ENCODE measurements at places on chromosomes 3 and 15.

GRCh38 chr15:99108993-99109392, 4.1 kb downstream of the SYNM start:
- no peak for DNase-seq

- no peak for DNase-seq
These were observed 36.6 kb upstream of the SLC22A13 start for GRCh38 chr3:38229036-38229435.

DNA sequence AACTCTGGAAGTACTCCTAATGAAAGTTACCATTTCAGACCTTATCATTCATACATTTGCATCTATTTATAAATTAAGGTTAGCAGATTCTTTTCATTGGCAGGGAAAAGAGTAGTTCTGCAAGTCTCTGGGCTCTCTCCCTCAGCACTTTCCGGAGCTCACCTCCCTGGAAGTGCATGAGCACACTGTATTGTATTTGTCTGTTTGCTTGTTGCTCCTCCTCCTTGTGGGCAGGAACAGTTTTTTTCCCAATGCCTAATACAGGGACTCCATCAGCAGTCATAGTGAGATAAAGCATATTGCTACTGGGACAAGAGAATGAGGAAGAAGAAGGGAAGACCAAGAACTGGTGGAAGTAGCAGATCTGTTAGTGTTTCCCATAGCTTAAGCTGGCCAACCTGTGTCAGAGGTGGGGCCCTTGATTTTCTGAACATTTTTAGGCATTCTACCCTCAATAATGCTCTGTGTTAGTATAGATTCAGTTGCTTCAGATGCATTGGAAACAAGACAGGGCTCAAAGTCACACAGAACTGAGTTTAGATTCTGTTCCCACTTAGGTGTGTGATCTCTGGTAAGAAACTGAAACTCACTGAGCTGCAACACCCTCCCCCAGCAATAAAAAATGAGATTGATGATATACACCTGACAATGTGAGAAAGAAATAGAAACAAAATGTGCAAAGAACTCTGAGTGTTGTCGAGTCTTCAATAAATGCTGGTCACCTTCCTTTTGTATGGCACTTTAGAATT, 407.8 kb downstream of the TUSC7 start:
- no peak for DNase-seq

DNA sequence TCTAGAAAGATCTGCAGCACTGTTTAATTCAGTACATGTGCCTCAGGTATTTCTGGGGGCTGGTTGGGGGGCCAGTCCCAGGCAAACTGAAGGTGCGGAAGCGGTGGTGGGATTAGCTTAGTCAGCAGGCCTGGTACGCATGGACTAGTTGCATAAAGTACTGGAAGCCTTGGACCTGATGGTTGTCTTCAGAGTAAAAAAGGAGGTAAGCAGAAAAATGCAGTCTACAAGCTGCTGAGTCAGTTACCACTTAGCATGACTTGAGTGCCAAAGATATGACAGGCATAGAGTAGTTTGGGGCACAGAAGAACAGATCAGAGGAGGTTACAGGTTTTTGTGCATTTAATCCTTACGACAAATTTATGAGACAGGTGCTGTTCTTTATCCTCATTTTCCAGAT, 19.9 kb upstream of the GOLGA8J start:
- DNase-seq: no peak

DNA sequence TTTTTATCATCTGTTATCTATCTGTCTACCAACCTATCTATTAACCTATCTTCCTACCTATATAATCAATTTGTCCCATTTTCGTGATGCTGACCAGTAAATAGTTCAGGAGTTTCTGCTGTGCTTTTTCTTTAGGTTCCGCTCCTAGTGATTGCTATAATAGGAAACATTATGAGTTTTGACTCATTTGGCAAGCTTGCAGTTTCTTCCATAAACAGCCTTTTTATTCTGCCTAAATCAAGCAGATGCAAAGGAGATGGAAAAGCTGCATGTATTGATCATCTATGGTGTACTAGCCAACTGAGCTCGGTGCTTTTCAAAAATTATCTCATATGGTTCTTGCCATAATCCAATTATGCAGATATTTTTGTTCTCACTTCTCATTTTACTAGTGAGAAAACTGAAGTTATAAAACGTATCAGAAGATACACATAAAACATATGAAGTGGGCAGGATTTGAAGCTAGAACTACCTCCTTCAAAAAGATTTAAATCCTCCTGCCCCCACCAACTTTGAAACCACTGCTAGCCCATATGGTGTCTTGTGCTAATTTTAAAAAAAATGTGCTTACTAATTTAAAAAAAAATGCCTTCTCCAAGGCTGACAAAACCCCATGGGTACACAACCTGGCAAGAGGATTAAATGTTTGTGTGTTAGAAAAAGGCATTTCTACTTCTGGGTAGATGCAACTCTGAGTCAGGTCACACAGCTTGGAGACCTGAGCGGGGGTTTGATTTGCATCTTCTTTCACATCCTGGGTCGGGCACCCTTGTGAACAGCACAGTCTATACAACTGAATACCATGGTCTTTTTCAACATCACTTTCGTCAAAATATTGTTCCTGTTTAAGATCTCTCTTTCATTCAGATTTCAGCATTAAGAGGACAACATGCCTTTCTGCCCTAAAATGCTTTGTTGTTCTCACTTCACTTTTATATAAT, 267.0 kb downstream of the CHL1 start:
- no peak for DNase-seq

- DNase-seq: no peak
These were observed 2.1 kb upstream of the GABRA5 start for GRCh38 chr15:26864664-26865191.

DNA sequence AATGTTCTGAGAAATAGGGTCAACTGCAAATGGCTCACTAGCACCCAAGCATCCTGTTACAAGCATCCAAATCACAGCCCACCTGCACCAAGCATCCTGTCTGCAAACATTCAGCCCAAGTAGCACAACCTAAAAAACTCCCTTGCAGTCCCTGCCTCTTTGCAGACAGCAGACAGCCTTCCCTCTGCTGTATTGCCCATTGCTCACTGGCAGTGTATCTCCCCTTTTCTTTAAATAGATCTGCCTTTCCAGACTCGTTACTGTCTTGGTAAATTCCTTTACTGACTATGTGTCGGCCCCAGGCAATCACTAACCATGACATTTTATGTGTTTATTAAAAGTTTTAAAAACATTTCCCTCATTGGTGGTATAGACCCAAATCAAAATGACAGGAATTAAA, 155.4 kb downstream of the ADAMTSL3 start:
- no peak for DNase-seq

GRCh38 chr3:78726545-78726944, 1041.3 kb downstream of the ROBO1 start:
- no peak for DNase-seq

DNA sequence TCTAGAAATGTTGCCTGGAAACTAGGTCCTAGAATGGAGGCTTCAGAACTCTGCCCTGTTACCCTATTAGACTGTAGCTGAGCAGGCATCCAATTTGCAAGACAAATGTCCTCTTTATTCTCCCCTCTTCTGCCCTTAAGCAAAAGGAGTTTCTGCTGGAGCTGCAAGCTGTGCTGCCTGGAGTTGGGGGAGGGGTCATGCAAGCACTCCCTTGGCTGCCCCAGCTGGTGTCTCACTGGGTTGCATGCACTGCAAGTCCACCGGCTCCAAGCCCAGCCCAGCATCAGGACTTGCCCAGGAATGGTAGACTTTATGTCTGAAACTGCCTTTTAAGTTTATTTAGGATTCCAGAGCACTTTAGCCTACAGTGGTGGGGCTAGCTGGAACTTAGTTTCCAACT, 15.7 kb upstream of the RBP2 start:
- DNase-seq: no peak

GRCh38 chr15:36067483-36068274, 511.7 kb upstream of the CDIN1 start:
- no peak for DNase-seq

GRCh38 chr3:171711461-171712170, 98.7 kb downstream of the PLD1 start:
- DNase-seq: no peak

DNA sequence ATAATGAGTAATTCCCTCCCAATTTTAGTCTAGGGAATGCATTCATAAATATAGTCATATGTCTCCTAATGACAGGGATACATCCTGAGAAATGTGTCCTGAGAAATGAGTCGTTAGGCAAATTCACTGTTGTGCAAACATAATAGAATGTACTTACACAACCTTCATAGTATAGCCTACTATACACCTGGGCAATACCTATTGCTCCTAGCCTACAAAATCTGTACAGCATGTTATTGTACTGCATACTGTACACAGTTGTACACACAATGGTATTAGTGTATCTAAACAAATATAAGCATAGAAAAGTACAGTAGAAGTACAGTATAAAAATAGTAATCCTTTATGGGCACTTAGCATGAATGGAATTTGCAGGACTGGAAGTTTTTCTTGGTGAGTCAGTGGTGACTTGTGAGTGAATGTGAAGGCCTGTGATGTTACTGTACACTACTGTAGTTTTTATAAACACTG, 6.6 kb downstream of the DTWD1 start:
- DNase-seq: no peak

DNA sequence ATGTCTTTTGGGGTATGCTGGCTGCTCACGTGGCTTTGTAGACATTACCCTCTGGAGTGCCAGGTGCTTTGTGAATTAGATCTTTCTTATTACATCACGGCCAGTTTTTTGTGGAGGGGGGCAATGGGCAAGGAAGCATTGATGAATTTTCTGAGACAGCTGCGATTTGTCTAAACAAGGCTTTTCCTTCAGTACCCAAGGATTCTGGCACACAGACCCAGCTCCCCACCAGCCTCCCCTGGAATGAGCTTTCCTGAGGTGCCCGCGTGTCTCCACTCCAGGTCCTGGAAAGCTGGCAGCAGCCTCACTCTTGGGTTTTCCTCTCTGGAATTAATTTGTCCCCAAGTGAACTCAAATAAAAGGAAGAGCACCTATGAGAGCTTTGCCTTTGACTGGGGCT, 157.6 kb upstream of the CTDSPL start:
- DNase-seq: no peak

DNA sequence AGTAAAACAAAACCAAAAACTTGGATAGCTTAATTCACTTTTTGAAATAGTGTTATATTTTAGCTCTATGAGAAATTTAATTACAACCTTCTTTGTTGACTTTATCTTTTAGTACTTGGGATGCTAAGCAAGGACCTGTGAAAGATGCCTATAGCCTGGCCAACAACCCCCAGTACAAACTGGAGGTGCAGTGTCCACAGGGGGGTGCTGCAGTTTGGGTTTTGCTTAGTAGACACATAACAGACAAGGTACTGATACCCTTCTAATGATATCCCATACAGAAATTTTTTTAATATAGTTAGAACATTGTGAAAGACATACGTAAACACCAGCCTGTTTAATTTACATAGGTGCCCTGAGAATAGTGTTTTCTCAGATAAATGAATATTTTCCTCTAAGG, 35.3 kb downstream of the CAPN7 start:
- no peak for DNase-seq

DNA sequence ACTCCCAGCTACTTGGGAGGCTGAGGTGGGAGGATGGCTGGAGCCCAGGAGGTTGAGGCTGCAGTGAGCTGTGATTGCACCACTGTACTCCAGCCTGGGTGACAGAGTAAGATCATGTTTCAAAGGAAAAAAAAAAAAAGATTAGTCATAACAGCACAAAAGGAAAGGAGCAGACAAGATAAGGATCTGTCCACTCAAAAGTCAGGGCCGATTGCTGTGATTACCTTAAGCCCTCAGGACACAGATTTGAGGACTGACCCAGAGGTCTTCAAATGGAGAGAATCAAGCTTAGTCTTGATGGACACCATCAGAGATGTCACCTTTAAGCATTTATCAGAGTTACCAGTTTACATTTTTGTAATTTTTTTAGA, 23.9 kb upstream of the HEG1 start:
- no peak for DNase-seq

- DNase-seq: no peak
These were observed 585.9 kb downstream of the OTOL1 start for GRCh38 chr3:162082516-162082915.

- DNase-seq: no peak
These were observed 37.9 kb downstream of the IQCB1 start for GRCh38 chr3:121796970-121797369.

DNA sequence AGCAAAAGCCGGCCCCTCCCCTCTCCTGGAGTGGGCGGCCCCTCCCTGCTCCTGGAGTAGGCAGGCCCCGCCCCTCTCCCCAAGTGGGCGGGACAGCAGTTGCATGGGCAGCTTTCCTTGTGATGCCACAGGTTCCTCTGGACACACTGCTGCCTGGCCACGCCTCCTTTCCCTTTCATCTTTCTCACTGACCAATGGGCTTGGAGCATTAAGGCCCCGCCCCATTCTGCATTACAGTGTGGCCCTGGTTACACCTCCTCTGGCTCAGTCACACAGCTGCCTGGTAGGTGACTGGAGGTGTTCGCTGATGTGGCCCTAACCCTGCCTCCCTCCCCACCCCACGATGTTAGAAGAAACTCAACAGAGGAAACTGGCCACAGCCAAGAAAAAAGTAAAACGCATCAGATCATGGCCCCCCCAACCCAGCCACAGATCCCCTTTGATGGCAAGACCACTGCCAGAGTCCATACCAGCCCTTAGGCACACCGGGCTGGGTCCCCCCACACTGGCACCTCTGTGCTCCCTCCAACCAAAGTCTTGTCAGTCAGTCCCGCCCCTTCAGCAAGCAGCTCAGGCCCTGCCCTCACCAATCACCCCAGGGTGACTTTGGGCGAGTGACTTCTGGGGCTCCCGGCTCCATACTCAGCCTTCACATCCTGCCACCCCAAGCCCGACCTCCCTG, 84.3 kb downstream of the ADAMTS7 start:
- no peak for DNase-seq

- no peak for DNase-seq
These were observed 25.0 kb upstream of the LINGO1 start for GRCh38 chr15:77657634-77658238.

DNA sequence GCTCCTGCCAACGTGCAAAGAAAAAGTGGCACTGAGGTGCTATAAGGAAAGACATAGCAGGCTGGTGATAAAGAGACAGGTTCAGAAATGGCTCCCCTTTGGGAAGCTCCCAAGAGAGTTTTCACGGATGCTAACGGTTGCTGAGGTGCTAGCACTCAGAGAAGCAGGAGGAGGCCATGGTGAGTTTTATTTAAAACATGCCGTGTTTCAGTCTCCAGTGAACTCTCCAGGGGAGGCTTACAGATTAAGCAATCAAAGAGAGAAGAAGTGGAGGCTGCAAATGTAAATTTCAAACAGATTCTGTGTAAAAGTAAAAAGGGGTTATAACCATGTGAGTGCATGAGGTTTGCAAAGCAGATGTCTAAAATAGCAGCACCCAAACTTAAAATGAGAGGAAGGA, 346.2 kb downstream of the NTRK3 start:
- DNase-seq: no peak

DNA sequence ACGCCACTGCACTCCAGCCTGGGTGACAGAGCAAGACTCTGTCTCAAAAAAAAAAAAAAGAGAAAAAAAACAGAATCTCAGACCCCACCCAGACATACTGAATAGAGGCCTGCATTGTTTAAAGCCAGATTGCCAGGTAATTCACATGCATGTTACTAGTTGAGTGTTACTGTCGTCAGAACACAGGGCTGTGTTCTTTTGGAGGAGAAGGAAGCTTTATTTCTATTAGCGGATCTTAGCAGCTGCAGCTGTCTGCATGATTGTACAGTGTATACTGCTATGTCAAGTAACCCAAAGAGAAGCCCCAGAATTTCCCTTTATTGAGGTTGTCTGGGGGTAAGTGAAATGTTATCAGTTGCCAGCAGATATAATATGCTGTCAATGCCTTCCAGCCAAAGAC, 496.6 kb upstream of the NAALADL2 start:
- no peak for DNase-seq

GRCh38 chr3:139318431-139318816, 25.4 kb upstream of the MRPS22 start:
- DNase-seq: no peak

GRCh38 chr3:95235916-95236315, 1173.1 kb downstream of the NSUN3 start:
- no peak for DNase-seq

- no peak for DNase-seq
These were observed 292.0 kb upstream of the C2CD4B start for GRCh38 chr15:62457100-62457499.
